ENCODE measurements at places on chromosomes 1 and 21.

DNA sequence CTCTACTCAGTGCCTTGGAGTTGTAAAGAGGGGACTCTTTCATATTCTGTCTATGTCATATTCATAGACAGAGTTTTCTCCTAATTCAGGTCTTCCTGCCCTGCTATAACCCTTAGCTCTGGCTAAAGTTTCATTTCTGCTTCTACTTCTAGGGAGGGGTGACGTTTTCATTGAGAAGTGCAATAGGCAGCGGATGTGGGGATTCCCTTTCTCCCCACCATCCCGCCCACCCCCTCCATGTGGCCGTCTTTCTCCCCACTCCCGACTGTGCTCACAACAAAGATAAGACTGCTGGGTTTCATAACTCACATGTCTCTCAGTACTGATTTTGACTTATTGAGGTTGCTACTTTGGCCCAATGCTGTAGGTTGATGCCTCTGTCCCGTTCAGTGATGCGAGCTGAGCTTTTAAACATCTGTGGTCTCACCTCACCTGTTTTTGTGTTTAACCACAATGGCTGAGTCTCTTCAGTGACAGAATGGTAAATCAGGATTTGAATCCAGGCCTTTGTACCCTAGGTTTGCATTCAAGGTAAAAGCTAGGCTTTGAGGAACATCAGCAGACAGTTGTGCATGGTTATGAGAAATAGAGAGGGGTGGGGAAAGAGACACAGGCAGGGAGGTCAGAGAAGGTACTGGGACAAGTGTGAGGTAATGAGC is 7.8 kb upstream of the KIF14 start:
- no peak for DNase-seq

DNA sequence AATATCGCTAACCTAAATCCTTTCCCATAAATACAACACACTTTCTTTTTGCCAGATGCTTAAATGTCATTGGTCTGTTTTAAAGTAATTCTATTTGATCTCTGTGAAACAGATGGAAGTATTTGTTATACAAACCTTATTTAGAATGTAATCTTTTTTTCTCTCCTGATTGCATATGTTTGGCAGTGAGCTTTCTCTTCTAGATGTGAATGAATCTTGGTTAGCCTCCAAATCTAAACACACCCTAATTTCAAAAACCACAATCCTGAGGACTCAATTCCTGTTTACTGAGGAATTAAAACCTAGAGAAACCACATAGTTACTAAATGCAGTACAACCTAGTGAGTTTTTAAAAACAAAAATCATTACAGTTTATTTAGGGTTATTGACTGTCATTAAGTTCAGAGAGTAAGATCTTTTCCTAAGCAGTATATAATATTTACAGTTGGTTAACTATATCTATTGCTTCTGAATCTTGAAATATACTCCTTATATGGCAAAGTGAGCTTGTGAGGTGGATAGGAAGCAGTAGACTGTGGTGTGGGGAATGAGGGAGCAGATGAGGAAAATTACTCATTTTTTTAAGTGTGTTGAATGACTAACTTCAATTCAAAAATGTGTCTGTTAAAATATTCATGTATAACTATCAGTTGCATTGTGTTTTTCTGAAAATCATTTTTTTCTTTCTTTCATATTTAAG is 218.7 kb downstream of the FMN2 start:
- no peak for DNase-seq

DNA sequence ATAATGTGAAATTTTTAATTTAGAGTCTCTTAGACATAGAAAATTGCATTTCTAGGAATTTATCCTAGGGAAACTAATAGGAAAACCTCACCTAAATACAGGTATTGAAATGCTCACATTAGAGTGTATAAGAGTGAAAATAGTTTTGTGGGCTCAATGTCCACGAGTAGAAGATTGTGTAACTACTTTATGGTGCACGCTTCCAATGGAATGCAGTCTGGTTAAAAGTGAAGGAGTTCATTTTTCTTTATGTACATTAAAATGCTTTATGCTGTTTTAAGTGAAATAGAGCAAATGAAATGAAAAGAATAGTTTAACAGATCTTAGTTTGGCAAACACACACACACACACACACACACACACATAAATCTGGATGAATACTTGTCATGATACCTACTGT is 278.2 kb downstream of the USP25 start:
- DNase-seq = no peak

DNA sequence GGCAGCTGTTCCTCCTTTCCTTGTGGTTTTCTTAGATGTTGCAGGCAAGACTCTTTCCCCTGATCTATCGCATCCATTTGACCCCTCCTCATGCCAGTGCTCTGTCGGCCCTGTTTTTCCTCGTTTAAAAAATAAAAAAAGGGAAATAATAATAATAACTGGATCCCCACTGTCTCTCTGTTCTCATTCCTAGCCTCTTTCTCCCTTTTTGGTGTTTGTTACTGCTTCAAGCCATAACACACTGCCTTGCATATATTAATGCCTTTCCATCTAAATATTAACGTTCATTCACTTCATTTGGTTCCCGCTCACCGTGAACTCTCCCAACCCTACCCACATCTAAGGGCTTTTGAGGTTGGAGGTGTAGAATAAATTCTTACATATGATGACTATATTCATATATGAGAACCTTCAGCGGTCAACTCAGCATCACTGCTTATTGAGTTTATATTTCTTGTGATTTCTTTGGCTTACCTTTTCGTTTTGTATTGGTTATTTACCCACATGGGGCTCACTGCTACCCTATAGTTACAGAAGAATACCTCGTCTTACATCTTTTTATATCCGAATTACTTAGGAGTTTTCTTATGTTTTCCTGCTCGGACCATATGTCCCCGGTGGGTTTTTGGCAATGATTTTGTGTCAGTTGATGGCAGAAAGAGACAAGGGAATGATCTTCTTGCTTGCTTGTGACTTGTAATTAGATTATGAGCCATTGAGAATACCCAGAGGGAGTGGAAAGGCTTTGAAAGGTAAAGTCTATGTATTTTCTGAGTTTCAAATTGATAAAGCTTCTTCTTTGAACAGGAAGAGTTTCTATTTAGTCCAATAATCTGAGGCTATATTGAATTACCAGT is 805 bp downstream of the ATG4C start:
- no peak for DNase-seq

DNA sequence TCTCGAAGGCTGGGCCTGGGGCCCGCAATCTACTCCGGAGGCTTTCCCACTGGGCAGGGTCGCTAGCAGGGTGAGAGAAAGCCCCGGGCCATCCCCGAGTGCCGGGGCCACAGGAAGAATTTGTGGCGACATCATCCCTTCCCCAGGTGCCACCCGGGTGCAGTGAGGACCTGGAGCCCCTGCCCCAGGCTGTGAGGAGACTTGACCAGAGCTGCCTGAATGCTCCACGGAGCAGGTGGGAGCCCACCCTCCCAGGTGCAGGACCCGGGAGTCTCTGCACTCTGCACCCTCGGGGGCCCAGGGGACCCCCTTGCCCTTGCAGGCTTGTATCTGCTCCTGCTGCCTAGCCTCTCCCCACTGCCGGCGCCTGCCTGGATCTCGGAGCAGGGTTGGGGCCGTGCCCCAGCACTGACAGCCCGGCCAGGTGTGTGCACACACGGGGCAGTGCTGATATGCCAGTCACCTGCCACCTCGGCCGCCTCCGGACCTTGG is 67.5 kb upstream of the RGS7 start:
- DNase-seq = no peak

DNA sequence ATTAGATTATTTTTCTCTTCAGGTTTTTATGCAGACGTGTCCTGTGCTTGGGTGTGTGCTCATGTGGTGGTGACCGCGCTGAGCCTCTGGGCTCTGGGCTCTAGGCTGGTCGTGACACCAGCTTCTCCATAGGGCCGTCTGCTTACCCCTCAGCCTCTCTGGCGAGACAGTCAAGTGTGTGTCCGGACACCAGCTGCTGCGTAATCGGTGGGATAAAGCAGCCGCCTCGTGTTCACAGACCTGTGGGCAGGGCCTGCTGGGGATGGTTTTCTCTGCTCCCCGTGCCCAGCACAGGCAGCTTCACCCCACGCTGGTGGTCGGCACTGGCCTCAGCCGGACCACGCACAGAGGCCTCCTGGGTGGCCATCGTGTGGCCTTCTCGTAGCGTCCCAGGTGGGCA is 33.6 kb upstream of the DIP2A start:
- DNase-seq = no peak

- no peak for DNase-seq
Measured at GRCh38 chr1:64194168-64195080, 9.0 kb upstream of the UBE2U start.

GRCh38 chr1:171420810-171421209 is 64.5 kb upstream of the PRRC2C start:
- no peak for DNase-seq

DNA sequence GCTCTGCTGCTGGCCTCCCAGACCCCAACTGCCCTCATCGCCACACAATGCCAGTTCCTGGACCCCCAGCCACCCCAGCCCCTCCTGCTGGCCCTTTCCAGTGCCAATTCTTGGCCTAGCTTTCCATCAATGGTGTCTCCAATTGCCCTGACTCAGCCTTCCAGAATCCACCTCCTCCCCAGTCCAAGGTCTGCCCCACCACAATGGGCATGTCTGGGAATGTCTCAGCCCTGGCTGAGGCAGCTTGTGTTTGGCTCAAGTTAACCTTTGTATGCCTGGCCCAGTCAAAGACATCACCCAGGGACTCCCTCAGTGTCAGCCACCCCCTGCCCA is 16.4 kb downstream of the ALDH4A1 start:
- no peak for DNase-seq

DNA sequence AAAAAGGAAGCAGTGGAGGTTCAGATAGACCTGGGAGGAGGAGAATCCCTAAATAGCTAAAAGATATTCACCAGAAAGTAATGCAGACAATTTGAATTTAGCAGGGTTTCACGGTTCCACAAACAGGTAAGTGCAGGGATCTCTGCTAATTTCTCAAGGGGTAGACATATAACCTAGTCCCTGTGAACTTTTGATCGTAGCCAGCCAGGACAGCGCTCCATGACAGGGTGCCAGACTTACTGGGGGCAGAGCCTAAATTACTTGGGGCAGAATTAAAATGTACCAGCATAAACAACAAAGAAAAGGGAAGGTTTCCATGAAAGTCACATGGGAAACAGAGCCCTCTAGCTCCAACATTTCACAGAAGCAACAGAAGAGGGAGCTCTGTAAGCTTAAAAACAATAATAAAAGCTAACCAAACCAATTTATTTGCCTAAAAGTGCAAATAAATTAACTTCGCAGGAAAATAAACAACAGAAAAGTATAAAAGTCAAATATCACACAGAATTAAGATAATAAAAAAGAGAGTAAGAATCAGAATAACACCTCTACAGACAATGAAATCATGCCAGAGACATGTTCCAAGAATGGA is 198.3 kb downstream of the DUSP10 start:
- no peak for DNase-seq

- no peak for DNase-seq
Measured at GRCh38 chr1:233904633-233905415, at the start of gene SLC35F3. SLC35F3 (plus strand) TSS chr1:233904676.

DNA sequence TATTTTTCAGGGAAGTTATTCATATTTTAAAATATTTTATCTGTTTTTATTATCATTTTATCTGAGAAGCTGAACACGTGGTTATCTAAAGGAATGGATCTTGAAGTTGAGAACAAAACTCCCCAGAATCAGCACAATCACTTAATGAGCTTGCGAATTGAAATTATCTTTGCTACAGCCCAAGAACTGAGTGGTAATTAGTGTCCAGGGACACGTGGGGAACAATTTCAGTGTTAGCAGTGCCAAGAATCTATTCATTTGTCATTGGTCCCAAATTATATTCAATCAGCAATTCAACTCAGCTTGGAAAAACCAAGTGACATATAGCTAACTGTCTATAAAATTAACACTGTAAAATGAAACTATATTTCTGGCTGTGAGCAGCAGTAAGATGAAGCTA is 197.6 kb upstream of the UBE2U start:
- DNase-seq = no peak

DNA sequence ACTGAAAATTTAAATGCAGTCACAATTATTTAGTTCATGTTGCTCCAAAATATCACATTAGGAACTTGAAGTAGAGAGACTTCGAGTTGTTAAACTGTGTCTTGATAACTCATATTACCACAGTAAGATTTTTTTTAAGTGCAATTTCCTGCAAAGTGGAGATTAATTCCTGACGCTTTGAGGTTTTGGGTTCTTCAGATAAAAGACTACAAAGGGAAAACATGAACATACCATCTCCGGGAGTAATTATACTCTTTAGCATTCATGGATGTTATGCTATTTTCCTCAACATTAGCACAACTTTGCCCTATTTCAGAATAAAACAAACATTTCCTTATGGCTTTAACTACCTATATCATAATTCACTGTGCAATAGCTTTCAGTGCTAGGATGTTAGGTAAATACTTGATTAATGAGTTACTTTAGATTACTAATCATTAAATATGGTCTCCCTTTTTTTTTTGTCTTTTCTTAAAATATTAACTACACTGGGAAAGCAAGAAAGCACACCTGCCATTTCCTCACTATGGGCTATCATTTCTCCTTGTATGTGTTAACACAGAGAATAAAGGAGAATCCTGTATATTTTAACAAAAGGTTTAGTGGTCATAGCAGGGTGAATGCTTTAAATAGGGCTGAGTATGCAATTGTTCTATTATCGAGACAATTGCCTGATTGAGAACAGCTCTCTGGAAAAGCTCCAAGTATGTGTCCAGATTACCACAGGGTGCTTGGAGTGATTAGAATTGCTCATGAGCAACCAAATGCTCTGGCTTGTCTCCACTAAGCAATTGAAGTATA is 252.5 kb upstream of the C1orf105 start:
- DNase-seq = no peak

DNA sequence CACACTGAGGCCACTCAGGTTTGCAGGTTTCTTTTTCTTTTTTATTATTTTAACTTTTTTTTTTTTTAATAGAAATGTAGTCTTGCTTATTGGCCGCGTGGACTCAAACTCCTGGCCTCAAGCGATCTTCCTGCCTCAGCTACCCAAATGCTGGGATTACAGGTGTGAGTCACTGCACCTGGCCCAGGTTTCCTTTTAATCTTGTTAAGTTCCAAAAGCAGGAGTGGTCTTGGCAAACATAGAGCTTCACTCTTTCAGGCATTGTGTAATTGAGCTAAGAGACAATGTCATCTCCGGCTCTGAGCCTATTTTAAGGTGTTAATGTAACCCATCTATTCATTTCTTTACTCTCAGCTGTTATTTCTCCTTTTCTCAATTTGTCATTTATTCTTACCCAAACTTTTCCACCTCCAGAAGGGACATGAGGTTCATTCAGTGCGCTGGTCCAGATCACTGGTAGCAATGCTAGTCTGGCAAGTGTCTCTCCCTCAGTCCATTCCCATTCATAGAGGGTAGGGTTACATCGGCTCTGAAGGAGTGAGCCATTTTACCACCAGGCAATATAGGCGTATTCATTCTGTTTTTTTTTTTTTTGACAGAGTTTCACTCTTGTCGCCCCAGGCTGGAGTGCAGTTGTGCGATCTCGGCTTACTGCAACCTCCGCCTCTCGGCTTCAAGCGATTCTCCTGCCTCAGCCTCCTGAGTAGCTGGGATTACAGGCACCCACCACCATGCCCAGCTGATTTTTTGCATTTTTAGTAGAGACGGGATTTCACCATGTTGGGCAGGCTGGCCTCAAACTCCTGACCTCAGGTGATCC is 11.3 kb upstream of the MFSD2A start:
- no peak for DNase-seq

- no peak for DNase-seq
Measured at GRCh38 chr1:179036844-179037465, 11.3 kb downstream of the FAM20B start.

GRCh38 chr1:7608628-7609305 is 162.3 kb upstream of the VAMP3 start:
- no peak for DNase-seq

- no peak for DNase-seq
Measured at GRCh38 chr1:164836614-164837018, 277.6 kb downstream of the PBX1 start.

Data from left renal pelvis (tissue), 4 donors.